Vagina (tissue), 2 donors: ENCODE measurements at places on chromosomes 16 and 17.

GRCh38 chr17:57662644-57663308 lies 82.3 kb downstream of the CCDC182 start:
- DNase-seq = peak; percentile 98

DNA sequence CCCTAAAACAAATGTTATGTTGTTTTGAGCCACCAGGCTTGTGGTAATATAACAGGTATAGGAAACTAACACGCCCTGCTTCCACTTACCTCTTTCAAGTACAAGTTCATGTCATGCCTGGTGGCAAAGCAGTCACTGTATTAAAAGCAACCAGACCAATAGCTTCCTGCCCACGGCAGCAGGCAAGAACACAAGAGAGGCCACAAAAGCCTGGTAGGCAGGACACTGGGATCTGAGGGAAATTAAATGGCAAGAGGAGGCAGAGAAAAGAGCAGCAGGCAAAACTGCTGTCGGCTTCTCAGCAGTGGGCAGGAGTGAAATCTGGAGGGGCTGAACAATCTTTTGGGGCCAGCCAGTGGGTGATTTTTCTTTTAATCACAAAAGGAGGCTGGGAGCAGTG lies 2.2 kb downstream of the CYTH1 start:
- no peak for DNase-seq

GRCh38 chr17:6381526-6382465 lies 53.1 kb downstream of the AIPL1 start:
- DNase-seq = peak; percentile 61

- DNase-seq = no peak
These were observed 340.9 kb downstream of the SOX9 start for GRCh38 chr17:72461757-72462156.

GRCh38 chr16:51907680-51908079 lies 639.3 kb downstream of the TOX3 start:
- no peak for DNase-seq

GRCh38 chr16:77551357-77551756 lies 116.5 kb upstream of the ADAMTS18 start:
- no peak for DNase-seq

DNA sequence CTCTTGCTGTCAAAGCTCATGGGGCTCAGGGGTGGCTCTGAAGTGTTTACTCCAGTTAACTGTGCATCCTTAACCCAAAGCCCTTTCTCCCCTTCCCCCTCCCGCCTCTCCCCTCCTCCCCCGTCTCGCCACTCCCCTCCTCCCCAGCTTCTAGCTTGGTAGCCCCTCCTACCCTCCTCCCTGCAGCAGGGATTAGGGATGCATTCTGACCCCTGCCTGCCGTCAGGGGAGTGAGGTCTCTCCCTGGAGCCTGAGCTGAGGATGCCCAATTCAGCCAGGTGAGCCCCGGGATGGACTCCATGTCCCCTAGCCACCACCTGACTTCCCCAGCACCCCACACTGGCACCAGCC lies 1.6 kb downstream of the HS3ST6 start:
- DNase-seq = no peak

GRCh38 chr17:63437287-63438091 lies 8.6 kb downstream of the CYB561 start:
- no peak for DNase-seq

GRCh38 chr17:60579090-60579489 lies 20.9 kb upstream of the PPM1D start:
- DNase-seq = no peak

GRCh38 chr17:55265311-55266021 lies 706 bp downstream of the HLF start:
- DNase-seq = no peak

DNA sequence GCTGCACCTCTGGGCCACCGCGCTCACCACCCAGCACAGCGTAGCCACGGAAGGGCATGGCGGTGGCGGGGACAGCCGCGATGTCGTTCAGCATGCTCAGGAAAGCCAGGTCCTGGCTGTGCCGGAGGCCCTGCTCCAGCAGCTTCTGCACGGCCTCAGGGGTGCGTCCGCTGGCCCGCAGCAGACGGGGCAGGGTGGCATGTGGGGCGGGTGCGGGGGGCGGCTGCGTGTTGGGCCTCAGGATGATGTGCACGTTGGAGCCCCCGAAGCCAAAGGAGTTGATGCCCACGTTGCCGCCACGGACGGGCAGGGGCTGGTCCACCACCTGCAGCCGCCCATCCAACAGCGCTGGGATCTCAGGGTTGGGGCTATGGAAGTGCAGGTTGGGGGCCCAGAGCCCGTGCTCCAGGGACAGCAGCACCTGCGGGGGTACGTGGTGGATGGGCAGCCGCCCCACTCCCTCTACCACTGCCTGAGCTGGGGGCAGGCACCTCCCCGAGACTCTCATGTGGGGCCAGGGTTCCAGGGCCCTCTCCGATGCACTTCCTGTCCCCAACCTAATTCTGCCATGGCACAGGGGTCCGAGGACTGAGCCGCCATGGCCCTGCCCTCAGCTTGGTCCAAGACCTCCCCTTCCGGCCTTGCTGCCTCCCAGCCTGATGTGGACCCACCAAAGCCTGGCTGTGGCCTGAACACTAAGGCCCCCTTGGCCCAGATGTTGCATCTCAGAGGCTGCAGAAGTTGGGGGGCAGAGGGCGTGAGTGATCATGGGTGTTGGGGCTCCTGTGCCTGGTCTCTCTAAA lies 6.6 kb downstream of the FASN start:
- DNase-seq = no peak
